ENCODE measurements at places on chromosomes 16 and 17. TPM values are rescaled to one million over a fixed set of nuclear protein-coding genes. Genes with fewer than 3 reads are reported as not detected.

The HIRIP3 gene
- polyA plus RNA-seq = 18.5 TPM

The ACSM2A gene
- polyA plus RNA-seq = not detected

The TIMP2 gene
- polyA plus RNA-seq = 10.6 TPM

The EPN3 gene
- 2.2 TPM for polyA plus RNA-seq

The PARD6A gene
- 11.1 TPM for polyA plus RNA-seq

The NPIPA5 gene
- polyA plus RNA-seq = 2.7 TPM

The CPNE7 gene
- 10.0 TPM for polyA plus RNA-seq

The AOC3 gene
- polyA plus RNA-seq = 2.6 TPM

DNA sequence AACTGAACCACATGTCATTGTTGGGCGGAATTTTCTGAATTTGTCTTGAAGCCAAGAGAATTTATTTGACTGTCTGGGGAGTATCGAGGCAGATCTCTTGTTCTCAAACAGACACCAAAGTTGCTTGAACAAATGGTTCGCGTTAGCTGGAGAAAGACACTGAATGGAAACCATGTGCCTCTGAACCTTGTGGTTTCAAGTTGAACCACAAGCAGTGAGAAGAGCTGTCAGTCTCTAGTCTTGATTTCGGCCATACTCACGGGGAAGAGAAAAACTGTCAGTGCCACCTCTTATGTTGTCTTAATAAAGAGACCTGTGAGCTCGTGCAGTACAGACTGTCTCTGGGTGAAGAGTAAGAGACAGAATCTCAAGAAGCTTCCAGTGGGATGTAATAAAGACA lies 886.5 kb upstream of the SOX9 start:
- no peak overlapping the region for H3K27ac ChIP-seq
- H3K4me1 ChIP-seq = no peaks in the 10 kb centered on the region
- no peaks in the 10 kb centered on the region for H3K36me3 ChIP-seq
- no peak overlapping the region for H3K4me3 ChIP-seq

GRCh38 chr16:16861546-16861945 lies 482.6 kb downstream of the NPIPA7 start:
- no peaks in the 10 kb centered on the region for H3K27me3 ChIP-seq
- no peak overlapping the region for H3K27ac ChIP-seq

GRCh38 chr17:55152236-55152635 lies 112.5 kb upstream of the HLF start:
- no peaks in the 10 kb centered on the region for H3K4me1 ChIP-seq
- H3K27me3 ChIP-seq = no peaks in the 10 kb centered on the region
- no peak for DNase-seq
- H3K36me3 ChIP-seq = no peaks in the 10 kb centered on the region
- no peak overlapping the region for H3K4me3 ChIP-seq

- no peak overlapping the region for H3K4me3 ChIP-seq
- H3K36me3 ChIP-seq = no peaks in the 10 kb centered on the region
- H3K4me1 ChIP-seq = no peaks in the 10 kb centered on the region
- no peaks in the 10 kb centered on the region for H3K27me3 ChIP-seq
Observed at GRCh38 chr17:67013891-67014290, 30.5 kb upstream of the CACNG1 start.

GRCh38 chr17:41660221-41660711 lies 28.4 kb upstream of the EIF1 start:
- H3K27ac ChIP-seq = no peak overlapping the region
- peaks cover 4% of the 10 kb centered on the region for H3K4me1 ChIP-seq
- no peak overlapping the region for H3K4me3 ChIP-seq
- H3K36me3 ChIP-seq = no peaks in the 10 kb centered on the region
- no peaks in the 10 kb centered on the region for H3K27me3 ChIP-seq

DNA sequence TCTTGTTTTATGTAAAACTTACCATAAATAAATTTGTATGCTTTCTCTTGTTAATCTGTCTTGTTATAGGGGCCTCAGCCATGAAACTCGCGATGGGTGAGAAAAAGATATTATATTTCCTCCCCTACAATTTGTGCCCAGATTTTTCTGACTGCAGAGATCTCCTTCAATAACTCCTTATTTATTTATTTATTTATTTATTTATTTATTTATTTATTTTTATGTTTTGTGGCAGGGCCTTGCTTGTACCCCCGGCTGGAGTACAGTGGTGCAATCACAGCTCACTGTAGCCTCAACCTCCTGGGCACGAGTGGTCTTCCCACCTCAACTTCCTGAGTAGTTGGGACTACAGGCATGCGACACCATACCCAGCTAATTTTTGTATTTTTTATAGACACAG lies 23.3 kb upstream of the CCL5 start:
- H3K27me3 ChIP-seq = no peaks in the 10 kb centered on the region
- no peak overlapping the region for H3K27ac ChIP-seq
- DNase-seq = no peak

- no peaks in the 10 kb centered on the region for H3K27me3 ChIP-seq
- H3K4me1 ChIP-seq = no peaks in the 10 kb centered on the region
- no peak for DNase-seq
- no peaks in the 10 kb centered on the region for H3K36me3 ChIP-seq
- no peak overlapping the region for H3K4me3 ChIP-seq
Observed at GRCh38 chr16:1143761-1144450, 9.0 kb upstream of the CACNA1H start.

- H3K4me1 ChIP-seq = peaks cover 10% of the 10 kb centered on the region
- H3K27me3 ChIP-seq = no peaks in the 10 kb centered on the region
- no peak overlapping the region for H3K4me3 ChIP-seq
- no peaks in the 10 kb centered on the region for H3K36me3 ChIP-seq
Observed at GRCh38 chr17:49629447-49629846, 48.5 kb downstream of the SPOP start.

DNA sequence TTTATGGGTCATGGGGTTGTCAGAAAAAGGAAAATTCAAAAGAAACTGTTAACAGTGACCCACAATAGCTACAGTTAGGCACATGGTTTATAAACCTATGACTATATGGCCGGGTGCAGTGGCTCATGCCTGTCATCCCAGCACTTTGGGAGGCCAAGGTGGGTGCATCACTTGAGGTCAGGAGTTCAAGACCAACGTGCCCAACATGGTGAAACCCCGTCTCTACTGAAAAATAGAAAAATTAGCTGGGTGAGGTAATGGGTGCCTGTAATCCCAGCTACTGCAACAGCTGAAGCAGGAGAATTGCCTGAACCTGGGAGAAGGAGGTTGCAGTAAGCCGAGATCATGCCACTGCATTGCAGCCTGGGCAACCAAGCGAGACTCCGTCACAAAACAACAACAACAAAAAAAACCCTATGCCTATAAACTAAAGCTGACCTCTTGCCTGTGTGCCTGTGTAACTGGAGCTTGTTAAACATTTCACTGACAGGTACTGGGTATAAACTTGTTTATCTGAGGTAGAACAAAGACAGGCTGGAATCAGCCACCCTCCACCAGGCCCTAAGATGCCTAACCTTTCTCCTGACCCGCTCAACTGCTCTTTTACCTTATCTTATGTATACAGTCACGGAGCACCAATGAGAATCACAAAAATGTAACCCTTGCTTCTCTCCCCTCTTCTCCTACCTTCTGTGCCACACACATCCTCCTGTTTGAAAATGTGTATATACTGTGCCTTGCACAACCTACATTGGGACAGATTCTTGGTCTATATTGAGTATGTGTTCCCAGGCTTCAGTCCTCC lies 62.9 kb upstream of the ATF7IP2 start:
- no peak overlapping the region for H3K27ac ChIP-seq
- H3K27me3 ChIP-seq = no peaks in the 10 kb centered on the region
- no peak for DNase-seq
- no peak overlapping the region for H3K4me3 ChIP-seq

DNA sequence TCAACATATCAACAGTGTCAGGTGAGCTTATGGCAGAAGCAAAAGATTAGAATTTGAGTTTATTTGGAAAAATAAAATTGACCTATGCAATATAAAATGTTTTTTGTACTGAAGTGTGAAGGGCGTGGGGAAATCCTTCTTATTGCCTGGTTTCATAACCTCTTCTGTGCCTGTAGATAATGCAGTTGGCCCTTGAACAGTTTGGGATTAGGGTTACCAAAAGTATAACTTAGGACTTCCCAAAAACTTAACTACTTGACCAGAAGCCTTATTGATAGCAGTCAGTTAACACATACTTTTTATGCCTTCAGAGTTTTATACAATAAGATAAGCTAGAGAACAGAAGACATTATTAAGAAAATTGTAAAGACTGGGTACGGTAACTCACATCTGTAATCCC lies 66.0 kb downstream of the TMC6 start:
- peaks cover 5% of the 10 kb centered on the region for H3K36me3 ChIP-seq
- H3K4me1 ChIP-seq = no peaks in the 10 kb centered on the region
- no peak overlapping the region for H3K27ac ChIP-seq
- no peak for DNase-seq

DNA sequence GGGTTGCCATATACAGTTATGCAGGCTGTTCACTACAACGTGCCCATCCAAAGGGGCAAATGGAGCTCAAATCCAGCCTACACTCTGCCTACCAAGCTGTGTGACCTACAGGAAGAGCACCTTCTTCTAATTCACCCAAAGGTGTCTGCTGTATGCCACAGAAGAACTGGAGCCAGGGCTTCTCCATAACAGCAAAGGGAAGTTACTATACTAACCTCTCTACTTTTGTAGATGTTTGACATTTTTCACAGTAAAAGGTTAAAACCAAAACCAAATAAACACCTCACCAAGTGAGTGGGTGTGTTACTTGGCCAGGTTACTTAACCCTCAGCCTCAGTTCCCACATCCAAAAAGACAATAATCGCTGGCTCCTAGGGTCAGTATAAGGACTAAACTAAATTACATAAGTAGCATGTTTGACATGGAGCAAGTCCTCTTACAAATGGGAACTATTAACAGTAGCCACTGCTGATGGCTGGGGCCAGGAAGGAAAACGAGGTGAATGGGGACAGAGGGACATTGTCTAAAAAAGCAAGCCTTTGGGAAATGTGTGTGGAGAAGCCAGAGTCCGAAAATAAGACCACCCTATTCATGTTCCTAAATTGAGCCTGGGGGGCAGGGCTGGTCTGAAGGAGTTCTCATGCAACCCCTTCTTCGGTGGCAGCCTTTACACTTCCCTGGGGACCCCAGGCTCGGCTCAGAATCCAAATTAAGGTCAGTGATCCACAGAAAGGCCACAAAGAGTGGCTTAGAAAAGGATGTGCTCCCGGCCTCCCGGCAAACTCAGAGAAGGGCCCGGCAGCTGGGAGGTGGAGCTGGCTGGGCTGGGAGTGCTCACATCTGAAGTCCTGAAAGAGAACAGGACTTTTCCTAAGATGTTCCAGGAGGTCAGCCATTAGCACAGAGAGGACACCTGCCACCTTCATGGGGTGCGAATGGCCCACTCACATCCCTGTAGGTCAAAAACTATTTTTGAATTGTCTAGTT lies 13.5 kb downstream of the CUEDC1 start:
- peaks cover 7% of the 10 kb centered on the region for H3K4me1 ChIP-seq
- no peaks in the 10 kb centered on the region for H3K27me3 ChIP-seq
- H3K27ac ChIP-seq = no peak overlapping the region

DNA sequence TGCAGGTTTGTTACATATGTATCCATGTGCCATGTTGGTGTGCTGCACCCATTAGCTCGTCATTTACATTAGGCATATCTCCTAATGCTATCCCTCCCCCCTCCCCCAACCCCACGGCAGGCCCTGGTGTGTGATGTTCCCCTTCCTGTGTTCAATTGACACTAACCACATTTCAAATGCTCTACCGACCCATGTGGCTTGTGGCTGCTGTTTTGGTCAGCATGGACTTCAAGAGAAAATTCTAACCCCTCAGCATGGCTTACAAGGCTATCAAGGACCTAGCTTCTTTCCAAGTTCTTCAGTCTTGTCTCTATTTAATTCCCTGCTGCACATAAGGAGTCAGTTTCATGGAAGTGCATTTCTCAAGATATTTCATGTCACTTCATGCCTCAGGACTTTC lies 52.9 kb downstream of the MMD start:
- no peaks in the 10 kb centered on the region for H3K36me3 ChIP-seq
- no peak overlapping the region for H3K4me3 ChIP-seq
- no peak for DNase-seq
- H3K4me1 ChIP-seq = peaks cover 17% of the 10 kb centered on the region
- H3K27me3 ChIP-seq = no peaks in the 10 kb centered on the region

DNA sequence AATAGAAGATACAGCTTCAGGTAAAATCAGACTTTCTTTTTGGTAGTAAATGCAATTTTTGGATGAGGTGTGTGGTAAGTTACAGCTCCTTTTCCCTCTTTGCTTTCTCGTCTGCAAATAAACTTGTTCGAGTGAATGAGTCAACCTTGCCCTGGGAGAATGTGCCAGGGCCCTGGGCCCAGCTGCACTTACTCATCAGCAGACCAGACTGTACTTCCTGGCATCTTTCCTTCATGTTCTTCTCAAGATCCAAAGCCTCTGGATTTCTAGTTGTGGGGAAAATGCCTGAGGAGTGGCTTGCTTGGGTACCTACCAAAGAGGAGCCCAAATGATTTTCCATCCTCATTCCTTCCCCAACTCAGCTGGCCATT lies 5.4 kb upstream of the G6PC1 start:
- no peak overlapping the region for H3K4me3 ChIP-seq
- no peak overlapping the region for H3K27ac ChIP-seq
- H3K36me3 ChIP-seq = no peaks in the 10 kb centered on the region
- peaks cover 17% of the 10 kb centered on the region for H3K4me1 ChIP-seq
- no peaks in the 10 kb centered on the region for H3K27me3 ChIP-seq
- no peak for DNase-seq

DNA sequence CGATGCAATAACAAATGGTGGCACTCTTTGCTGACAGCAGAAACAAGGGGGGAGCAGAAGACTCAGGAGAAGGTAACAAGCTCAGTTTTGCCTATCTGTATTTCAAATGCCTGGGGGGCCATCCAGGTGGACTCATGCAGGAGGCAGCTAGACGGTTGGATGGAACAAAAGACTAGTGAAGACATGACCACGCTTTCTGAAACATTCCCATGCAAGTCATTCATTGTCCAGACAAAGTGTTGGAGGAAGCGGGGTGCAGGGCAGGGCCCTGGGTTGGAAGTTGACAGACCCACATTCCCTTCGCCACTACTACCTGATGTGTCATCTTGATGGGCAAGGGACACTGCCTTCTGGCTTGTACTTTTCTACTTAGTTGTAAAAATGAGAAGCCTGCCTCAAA lies 29.8 kb upstream of the CRYBA1 start:
- no peak for DNase-seq
- H3K27ac ChIP-seq = no peak overlapping the region
- no peak overlapping the region for H3K4me3 ChIP-seq
- H3K36me3 ChIP-seq = no peaks in the 10 kb centered on the region
- no peaks in the 10 kb centered on the region for H3K4me1 ChIP-seq

GRCh38 chr17:37735165-37735564 lies 9.7 kb downstream of the HNF1B start:
- H3K4me1 ChIP-seq = no peaks in the 10 kb centered on the region
- peak; percentile 54 for DNase-seq
- H3K27me3 ChIP-seq = peaks cover 56% of the 10 kb centered on the region
- no peak overlapping the region for H3K27ac ChIP-seq
- H3K4me3 ChIP-seq = no peak overlapping the region

DNA sequence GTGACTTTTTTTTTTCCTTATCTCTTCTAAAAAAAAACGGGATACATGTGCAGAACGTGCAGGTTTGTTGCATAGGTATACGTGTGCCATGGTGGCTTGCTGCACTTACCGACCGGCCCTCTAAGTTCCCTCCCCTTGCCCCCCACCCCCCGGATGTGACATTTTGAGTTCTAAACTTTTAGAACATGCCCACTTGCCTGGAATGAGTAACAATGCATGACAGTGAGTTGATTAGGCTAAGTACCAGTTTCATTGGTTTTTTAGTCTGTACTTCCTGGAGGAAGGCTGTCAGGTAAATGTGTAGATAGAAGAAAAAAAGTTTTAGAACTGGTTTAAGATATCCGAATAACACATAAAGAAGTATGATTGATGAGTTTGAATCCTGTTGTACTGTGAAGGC lies 4.0 kb downstream of the BPTF start:
- H3K36me3 ChIP-seq = no peaks in the 10 kb centered on the region
- peaks cover 48% of the 10 kb centered on the region for H3K4me1 ChIP-seq
- no peaks in the 10 kb centered on the region for H3K27me3 ChIP-seq
- peak; percentile 27 for DNase-seq
